ENCODE measurements at places on chromosomes 2 and 18. TPM values are rescaled to one million over a fixed set of nuclear protein-coding genes. Genes with fewer than 3 reads are reported as not detected.

Gene MBP
- total RNA-seq = 70.8 TPM

Gene ASTL
- total RNA-seq = not detected

Gene UNC80
- total RNA-seq = 1.3 TPM

Gene EFEMP1
- 22.1 TPM for total RNA-seq

Gene NPAS2
- total RNA-seq = 43.1 TPM

Gene NYAP2
- total RNA-seq = not detected

Gene NFATC1
- total RNA-seq = 14.0 TPM

Gene KIF5C
- total RNA-seq = 0.94 TPM

DNA sequence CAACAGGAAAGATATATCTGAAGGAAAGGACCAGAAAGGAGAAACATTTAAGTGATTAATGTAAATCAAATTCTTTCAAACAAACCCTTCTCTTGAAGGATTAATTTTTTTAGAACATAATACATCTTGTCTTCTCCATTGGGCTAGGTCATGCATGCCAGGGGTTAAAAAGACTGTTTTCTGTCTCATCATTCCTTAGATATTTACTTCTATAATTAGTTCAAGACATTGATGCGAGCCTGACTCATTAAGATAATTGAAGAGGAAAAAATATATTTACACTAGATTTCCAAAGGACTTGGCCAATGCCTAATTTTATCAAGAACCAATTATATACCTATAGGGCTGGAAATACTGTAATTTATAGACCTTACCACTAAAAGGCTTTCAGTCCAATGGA, 166.6 kb upstream of the SETBP1 start:
- no peaks in the 10 kb centered on the region for H3K4me1 ChIP-seq
- H3K27ac ChIP-seq = no peak overlapping the region
- no peak for DNase-seq
- no peak overlapping the region for H3K4me3 ChIP-seq
- no peaks in the 10 kb centered on the region for H3K36me3 ChIP-seq

- peaks cover 9% of the 10 kb centered on the region for H3K4me1 ChIP-seq
- no peak overlapping the region for H3K4me3 ChIP-seq
- H3K27me3 ChIP-seq = no peaks in the 10 kb centered on the region
- H3K27ac ChIP-seq = no peak overlapping the region
Measured at GRCh38 chr2:111219734-111220505, 99.2 kb downstream of the BCL2L11 start.

- no peak overlapping the region for H3K27ac ChIP-seq
- H3K36me3 ChIP-seq = no peaks in the 10 kb centered on the region
- no peak for DNase-seq
- H3K27me3 ChIP-seq = no peaks in the 10 kb centered on the region
- H3K4me3 ChIP-seq = no peak overlapping the region
Measured at GRCh38 chr2:168312036-168312822, 64.8 kb upstream of the STK39 start.

GRCh38 chr18:9613550-9614400, 584 bp downstream of the PPP4R1 start:
- peak overlapping the region; percentile 93 for H3K27ac ChIP-seq
- DNase-seq = peak; percentile 64
- H3K36me3 ChIP-seq = no peaks in the 10 kb centered on the region
- peaks cover 16% of the 10 kb centered on the region for H3K4me1 ChIP-seq

- no peaks in the 10 kb centered on the region for H3K36me3 ChIP-seq
- no peak for DNase-seq
- no peak overlapping the region for H3K4me3 ChIP-seq
- H3K27me3 ChIP-seq = no peaks in the 10 kb centered on the region
- no peak overlapping the region for H3K27ac ChIP-seq
Measured at GRCh38 chr18:312415-312814, 44.6 kb upstream of the THOC1 start.

- H3K4me3 ChIP-seq = no peak overlapping the region
- no peaks in the 10 kb centered on the region for H3K27me3 ChIP-seq
- no peaks in the 10 kb centered on the region for H3K36me3 ChIP-seq
- H3K27ac ChIP-seq = peak overlapping the region; percentile 96
- peaks cover 85% of the 10 kb centered on the region for H3K4me1 ChIP-seq
Measured at GRCh38 chr2:102061962-102062795, 70.4 kb downstream of the IL1R2 start.

DNA sequence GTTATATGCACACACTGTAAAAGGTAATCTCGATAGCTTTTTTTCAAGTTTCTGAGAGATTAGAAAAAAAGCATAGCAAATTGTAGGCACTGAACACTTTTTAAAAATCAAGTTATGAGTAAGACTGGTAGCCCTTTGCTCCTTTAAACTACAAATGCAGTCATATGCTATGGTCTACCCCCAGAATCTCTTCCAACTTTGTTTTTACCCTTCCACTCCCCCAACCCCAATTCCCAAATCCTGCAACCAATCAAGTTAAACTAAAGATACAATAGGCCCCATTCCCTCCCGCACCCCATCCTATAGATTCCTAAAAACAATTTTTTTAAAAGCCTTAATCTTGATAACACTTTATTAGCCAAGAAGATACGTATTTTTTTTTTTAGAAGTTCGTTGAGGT, 752 bp upstream of the BAZ2B start:
- peak overlapping the region; percentile 98 for H3K27ac ChIP-seq
- no peak for DNase-seq
- H3K4me3 ChIP-seq = peak overlapping the region; percentile 81
- H3K36me3 ChIP-seq = no peaks in the 10 kb centered on the region
- peaks cover 33% of the 10 kb centered on the region for H3K4me1 ChIP-seq

DNA sequence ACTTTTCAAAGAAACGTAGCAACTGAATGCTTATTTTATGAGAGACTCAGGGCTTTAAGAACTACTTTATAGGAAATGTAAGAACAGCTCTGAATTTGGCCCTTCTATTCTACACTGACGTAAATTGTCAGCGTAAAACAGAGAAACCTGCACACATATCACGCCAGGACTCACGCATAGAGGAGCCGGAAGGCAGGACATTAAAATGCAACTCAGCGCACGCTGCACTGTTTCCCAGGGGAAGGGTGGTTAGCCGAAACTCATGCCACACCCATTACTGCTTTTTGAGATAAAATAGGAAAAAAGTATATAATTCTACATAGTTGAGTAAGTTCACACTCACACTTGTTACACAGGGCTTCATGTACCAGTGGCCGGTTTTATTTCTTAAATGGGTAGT, 7.4 kb downstream of the TUBB6 start:
- DNase-seq = no peak
- H3K4me1 ChIP-seq = peaks cover 71% of the 10 kb centered on the region
- H3K27ac ChIP-seq = peak overlapping the region; percentile 48

DNA sequence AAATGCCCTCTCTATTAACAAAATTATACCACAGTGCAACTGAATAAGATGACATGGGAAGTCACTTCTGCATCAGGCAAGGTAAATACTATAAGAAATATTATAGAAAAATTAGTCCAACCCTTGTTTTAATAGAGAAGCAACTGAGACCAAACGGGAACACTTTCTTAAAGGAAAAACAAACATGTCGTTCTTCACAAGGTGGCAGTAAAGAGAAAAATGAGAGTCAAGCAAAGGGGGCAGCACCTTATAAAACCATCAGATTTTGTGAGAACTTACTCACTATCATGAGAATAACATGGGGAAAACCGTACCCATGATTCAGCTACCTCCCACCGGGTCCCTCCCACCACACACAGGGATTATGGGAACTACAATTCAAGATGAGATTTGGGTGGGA, 481.7 kb upstream of the CRIM1 start:
- DNase-seq = no peak
- no peaks in the 10 kb centered on the region for H3K27me3 ChIP-seq
- H3K4me1 ChIP-seq = no peaks in the 10 kb centered on the region
- H3K36me3 ChIP-seq = no peaks in the 10 kb centered on the region
- H3K27ac ChIP-seq = no peak overlapping the region
- no peak overlapping the region for H3K4me3 ChIP-seq

GRCh38 chr2:120764492-120764891, 28.8 kb downstream of the GLI2 start:
- H3K4me3 ChIP-seq = no peak overlapping the region
- H3K27me3 ChIP-seq = peaks cover 8% of the 10 kb centered on the region
- H3K4me1 ChIP-seq = peaks cover 21% of the 10 kb centered on the region
- no peak for DNase-seq
- H3K27ac ChIP-seq = peak overlapping the region; percentile 75

DNA sequence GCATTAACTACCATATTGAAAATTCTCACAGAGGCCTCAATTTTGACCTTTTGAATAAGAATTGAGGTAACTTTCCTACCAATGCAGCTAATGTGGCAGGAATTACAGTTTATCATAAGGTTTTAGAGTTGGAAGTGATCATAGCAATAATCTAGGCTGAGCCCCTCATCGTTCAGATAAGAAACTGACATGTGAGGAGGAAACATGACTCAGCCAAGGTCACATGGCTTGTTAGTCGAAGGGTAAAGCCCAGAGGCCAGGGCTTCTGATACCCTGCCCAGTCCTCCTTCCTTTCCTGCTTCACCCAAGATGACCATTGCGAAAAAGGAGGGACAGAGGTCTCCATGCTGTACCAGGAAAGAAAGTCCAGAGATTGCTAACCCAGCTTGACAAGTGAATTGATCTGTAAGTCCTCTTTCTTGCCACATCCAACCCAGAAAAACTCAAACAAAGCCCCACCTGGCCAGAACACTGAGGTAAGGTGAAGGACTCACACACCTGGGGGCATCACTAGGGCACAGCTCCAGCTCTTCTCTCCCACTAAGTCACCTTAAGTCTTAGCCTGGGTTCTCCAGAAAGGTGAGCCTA, 174.8 kb downstream of the EN1 start:
- no peak overlapping the region for H3K4me3 ChIP-seq
- no peak overlapping the region for H3K27ac ChIP-seq
- DNase-seq = no peak
- no peaks in the 10 kb centered on the region for H3K27me3 ChIP-seq

DNA sequence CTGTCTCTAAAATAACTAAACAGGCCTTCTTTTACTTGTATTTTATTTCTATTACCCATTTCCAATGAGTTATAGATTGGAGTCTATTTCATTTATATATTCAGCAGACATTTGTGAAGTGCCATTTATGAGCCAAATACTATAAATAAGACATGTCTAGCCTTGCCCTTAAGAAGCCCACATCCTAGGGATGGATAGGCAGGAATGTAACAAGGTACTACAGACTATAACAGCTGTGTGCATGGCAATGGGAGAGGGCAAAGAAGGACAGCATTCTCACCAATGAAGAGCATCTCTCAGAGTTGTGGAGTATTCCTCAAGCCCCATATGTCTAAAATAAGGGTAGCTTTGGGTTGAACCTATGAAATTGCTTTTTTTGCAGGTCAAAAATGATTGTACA, 161.9 kb upstream of the RASGRP3 start:
- H3K36me3 ChIP-seq = no peaks in the 10 kb centered on the region
- no peaks in the 10 kb centered on the region for H3K27me3 ChIP-seq
- no peak overlapping the region for H3K4me3 ChIP-seq
- H3K27ac ChIP-seq = no peak overlapping the region

- no peaks in the 10 kb centered on the region for H3K4me1 ChIP-seq
- H3K4me3 ChIP-seq = no peak overlapping the region
- H3K27me3 ChIP-seq = no peaks in the 10 kb centered on the region
Measured at GRCh38 chr2:184646177-184646576, 47.8 kb downstream of the ZNF804A start.
